ENCODE measurements at places on chromosomes 2 and 18. TPM values are rescaled to one million over a fixed set of nuclear protein-coding genes. Genes with fewer than 3 reads are reported as not detected.

- no peaks in the 10 kb centered on the region for H3K4me1 ChIP-seq
- DNase-seq: no peak
- no peaks in the 10 kb centered on the region for H3K36me3 ChIP-seq
- H3K27ac ChIP-seq: no peak overlapping the region
These were observed 17.8 kb downstream of the TNFRSF11A start for GRCh38 chr18:62342884-62343283.

- no peaks in the 10 kb centered on the region for H3K36me3 ChIP-seq
- no peaks in the 10 kb centered on the region for H3K4me1 ChIP-seq
- no peak overlapping the region for H3K27ac ChIP-seq
- H3K27me3 ChIP-seq: no peaks in the 10 kb centered on the region
- H3K4me3 ChIP-seq: no peak overlapping the region
These were observed 646.7 kb upstream of the CDH2 start for GRCh38 chr18:28823506-28824182.

DNA sequence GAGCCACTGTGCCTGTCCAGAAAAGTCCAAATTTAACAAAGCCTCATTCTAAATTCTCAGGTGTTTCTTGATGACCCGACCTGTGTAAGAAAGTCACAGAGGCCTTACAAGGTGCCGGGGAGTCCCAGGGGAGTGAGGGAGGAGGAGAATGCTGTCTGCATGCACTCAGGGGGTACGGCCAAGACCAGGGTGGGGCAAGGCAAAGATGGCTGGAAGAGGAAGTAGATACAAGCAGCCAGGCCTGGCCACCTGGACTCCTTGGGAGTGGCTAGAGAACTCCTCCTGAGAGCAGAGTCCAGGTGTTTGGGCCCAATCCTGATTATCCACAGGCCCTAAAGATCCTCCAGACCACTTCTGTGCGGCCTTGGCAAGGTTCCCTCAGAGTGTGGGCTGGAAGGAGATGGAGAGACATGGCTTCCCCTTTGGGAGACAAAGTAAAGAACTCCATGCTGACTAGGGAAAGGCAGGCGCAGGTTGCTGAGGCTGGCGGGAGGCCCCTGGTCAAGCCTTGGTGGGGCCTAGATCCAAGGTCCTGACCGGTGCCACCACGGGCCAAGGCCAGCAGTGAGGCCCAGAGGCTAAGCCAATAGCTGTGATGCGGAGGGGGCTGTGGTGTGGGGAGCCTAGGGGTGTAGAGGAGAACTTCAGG lies 74.7 kb downstream of the COPS8 start:
- H3K27me3 ChIP-seq: no peaks in the 10 kb centered on the region
- no peak for DNase-seq
- no peaks in the 10 kb centered on the region for H3K36me3 ChIP-seq

- no peak overlapping the region for H3K27ac ChIP-seq
- no peaks in the 10 kb centered on the region for H3K27me3 ChIP-seq
- H3K4me3 ChIP-seq: no peak overlapping the region
- no peaks in the 10 kb centered on the region for H3K36me3 ChIP-seq
- no peak for DNase-seq
These were observed 14.5 kb upstream of the IL1RN start for GRCh38 chr2:113112871-113113270.

- peaks cover 5% of the 10 kb centered on the region for H3K4me1 ChIP-seq
- DNase-seq: no peak
- peaks cover 23% of the 10 kb centered on the region for H3K36me3 ChIP-seq
- no peak overlapping the region for H3K4me3 ChIP-seq
These were observed 22.2 kb downstream of the TRIP12 start for GRCh38 chr2:229899604-229900003.

DNA sequence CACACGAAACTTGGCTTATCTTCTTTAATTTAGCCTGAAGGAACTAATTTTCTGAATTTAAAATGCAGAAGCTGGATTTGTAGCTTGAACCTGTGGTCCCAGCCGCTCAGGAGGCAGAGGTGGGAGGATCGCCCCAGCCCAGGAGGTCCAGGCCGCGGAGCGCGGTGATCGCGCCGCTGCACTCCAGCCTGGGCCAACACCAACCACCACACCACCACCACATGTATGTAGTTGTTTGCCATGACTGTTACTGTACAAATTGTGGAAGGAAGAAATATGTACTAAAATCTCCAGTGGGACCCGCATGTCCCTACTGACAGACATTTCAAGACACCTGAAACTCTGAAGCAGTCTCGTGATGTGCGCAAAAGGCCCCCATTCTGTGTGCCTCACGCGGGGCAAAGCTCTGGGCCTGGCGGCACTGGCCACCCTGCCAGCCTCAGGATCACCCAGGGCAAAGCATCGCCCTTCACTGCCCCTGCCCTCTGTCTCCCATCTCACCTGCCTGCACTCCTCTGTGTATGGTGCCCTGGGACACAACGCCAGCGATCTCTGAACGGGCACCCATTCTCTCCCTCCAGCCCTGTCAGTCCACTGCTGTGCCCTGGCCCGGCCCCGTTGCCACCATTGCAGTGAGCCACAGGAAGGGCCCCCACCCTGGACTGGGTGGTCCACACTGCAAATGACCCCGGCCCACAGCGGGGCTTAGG lies 10.1 kb upstream of the ADI1 start:
- H3K4me1 ChIP-seq: no peaks in the 10 kb centered on the region
- DNase-seq: no peak
- H3K36me3 ChIP-seq: no peaks in the 10 kb centered on the region
- H3K4me3 ChIP-seq: no peak overlapping the region
- H3K27me3 ChIP-seq: no peaks in the 10 kb centered on the region
- no peak overlapping the region for H3K27ac ChIP-seq

GRCh38 chr18:68925268-68925667 lies 127.4 kb downstream of the CCDC102B start:
- H3K27me3 ChIP-seq: no peaks in the 10 kb centered on the region
- H3K36me3 ChIP-seq: no peaks in the 10 kb centered on the region
- H3K27ac ChIP-seq: no peak overlapping the region
- H3K4me1 ChIP-seq: no peaks in the 10 kb centered on the region
- H3K4me3 ChIP-seq: no peak overlapping the region

Gene FBLN7
- not detected for total RNA-seq

- no peak overlapping the region for H3K4me3 ChIP-seq
- H3K27me3 ChIP-seq: no peaks in the 10 kb centered on the region
- H3K4me1 ChIP-seq: no peaks in the 10 kb centered on the region
- H3K27ac ChIP-seq: no peak overlapping the region
- no peak for DNase-seq
These were observed 426.9 kb downstream of the CDH2 start for GRCh38 chr18:27750014-27750413.

GRCh38 chr2:95347681-95348608 lies 50.8 kb downstream of the KCNIP3 start:
- no peak overlapping the region for H3K4me3 ChIP-seq
- H3K27me3 ChIP-seq: peaks cover 6% of the 10 kb centered on the region
- no peak overlapping the region for H3K27ac ChIP-seq
- H3K36me3 ChIP-seq: no peaks in the 10 kb centered on the region

GRCh38 chr2:28445448-28446258 lies 50.2 kb upstream of the PLB1 start:
- H3K36me3 ChIP-seq: no peaks in the 10 kb centered on the region
- 0 out of 2 replicates have a peak, but pooled peaks cover 3% of the 10 kb centered on the region for H3K4me1 ChIP-seq
- no peak overlapping the region for H3K27ac ChIP-seq
- H3K27me3 ChIP-seq: no peaks in the 10 kb centered on the region

DNA sequence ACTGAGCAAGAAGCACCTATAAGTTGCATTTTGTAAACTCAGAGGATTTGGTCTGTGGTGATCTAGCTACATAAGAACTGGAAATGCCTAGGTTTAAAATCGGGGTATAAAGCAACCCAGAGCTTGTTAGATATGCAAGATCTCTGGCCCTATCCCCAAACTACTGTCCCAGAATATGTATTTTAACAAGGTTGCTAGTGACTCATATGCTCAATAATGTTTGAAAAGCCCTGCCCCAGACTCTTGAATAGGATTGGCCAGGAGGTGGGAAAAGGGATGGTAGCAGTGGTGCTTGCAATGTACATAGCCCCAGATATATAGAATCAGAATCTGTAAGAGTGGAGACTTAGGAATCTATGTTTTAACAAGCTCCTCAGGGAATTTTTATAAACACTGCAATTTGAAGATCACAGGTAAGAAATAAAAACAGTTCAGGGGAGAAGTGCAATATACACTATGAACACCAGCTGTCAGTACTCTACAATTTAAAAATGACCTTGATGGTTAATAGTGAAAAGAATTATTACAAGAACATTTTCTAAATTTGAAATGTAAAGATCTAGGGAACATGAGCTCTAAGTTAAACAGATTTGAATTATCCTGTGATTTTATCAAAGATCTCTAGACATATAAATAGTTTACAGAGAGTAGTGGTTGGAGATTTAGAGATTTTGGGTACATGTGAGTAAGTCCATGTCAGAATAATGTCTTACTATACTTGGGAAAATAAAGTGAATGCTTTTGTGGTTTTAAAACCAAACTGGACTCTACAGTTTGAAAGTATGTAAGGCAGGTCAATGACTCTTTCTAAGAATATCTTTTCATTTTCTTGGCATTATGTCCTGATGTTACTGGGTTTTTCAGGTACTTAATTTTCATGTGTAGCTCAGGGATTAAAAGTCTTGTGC lies 7.7 kb upstream of the MMADHC start:
- DNase-seq: no peak
- H3K27ac ChIP-seq: no peak overlapping the region
- 0 out of 2 replicates have a peak, but pooled peaks cover 4% of the 10 kb centered on the region for H3K4me1 ChIP-seq
- no peak overlapping the region for H3K4me3 ChIP-seq
- no peaks in the 10 kb centered on the region for H3K36me3 ChIP-seq

DNA sequence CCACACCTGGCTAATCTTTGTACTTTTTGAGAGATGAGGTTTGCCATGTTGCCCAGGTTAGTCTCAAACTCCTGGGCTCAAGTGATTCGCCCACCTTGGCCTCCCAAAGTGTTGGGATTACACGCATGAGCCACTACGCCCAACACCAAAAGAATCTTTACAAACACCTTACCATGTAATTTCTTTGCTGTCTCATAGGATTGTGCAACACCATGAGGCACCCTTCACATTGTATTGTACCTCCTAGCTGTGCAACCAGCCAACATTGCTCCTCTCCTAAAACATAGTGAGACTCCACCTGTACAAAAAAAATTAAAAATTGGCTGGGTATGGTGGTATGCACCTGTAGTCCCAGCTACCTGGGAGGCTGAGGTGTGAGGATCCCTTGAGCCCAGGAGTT lies 3.1 kb upstream of the MFSD6 start:
- H3K27ac ChIP-seq: no peak overlapping the region
- no peaks in the 10 kb centered on the region for H3K27me3 ChIP-seq
- DNase-seq: no peak
- no peaks in the 10 kb centered on the region for H3K4me1 ChIP-seq
- no peaks in the 10 kb centered on the region for H3K36me3 ChIP-seq

- H3K4me1 ChIP-seq: no peaks in the 10 kb centered on the region
- H3K4me3 ChIP-seq: no peak overlapping the region
- H3K27ac ChIP-seq: no peak overlapping the region
- H3K27me3 ChIP-seq: no peaks in the 10 kb centered on the region
- no peaks in the 10 kb centered on the region for H3K36me3 ChIP-seq
- no peak for DNase-seq
These were observed 260.3 kb downstream of the AFF3 start for GRCh38 chr2:99881901-99882591.
